Amniotic stem cell (primary cell): ENCODE measurements at places on chromosomes 5 and 9.
A peak's percentile ranks its signal among the peaks of the same experiment; 100 is the strongest.

GRCh38 chr5:32541241-32541640 is 44.1 kb upstream of the SUB1 start:
- DNase-seq: no peak

- DNase-seq: no peak
These were observed 268.9 kb downstream of the PIK3R1 start for GRCh38 chr5:68484307-68485068.

DNA sequence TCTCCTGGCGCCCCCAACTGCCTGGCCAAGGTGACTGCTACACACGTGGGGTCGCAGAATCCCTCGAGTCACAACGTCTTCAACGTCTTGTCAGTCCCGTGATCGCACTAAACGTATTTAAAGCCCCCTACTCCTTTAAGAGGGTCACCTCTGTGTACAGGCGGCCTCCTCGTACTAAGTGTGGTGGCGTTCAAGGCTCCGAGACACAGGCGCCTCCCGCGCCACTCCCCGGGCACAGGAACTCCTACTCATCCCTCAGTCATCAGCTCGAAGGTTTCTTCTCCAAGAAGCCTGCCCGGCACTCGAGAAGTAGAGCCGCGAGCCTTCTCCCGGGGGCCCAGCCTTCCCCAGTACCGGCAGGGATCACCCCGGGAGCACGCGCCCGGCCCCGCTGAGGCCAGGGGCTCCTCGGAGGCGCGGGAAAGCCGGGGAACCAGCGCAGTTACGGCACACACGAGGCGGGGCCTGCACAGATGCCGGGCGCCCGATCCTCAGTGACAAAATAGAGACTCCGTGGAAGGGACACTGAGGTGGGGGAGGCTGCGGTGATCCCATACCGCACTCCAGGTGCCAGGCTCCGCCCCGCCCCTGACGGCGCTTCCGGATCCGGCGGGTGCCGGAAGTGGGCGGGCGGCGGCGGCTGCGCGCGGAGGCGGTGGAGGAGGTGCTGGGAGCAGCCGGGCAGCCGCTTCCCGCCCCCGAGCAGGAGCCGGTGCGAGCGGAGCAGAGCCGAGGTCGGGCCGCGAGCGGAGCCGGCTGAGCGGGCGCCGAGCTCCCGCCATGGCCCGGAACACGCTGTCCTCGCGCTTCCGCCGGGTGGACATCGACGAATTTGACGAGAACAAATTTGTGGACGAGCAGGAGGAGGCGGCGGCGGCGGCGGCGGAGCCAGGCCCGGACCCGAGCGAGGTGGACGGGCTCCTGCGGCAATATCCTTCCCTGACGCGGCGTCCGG is 6.9 kb downstream of the ARPC5L start:
- DNase-seq: peak; percentile 49

DNA sequence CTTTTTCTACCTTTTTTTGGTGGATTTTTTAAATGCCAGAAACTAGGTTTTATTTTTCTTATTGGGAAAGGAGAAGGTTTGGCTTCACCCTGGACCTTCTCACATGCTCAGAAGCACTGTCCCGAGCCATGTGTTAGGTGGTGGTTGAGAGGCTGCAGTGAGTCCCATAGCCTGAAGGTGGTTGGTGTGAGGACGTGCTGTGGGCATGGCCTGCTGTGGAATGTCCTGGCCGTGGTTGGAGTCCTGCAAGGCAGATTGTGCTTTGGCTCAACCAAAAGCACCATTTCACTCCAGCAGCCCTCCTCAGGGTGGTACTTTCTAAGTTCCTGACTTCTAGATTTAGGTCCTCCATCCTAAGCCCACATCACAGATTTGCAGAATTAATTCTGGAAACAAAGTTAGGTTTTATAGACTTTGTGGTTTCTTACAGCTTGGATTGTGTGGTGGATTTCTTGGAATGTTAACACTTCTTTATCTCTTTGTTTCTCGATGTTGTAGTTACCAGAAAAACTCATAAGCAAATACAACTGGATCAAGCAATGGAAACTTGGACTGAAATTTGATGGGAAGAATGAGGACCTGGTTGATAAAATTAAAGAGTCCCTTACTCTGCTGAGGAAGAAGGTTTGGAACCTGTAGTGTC is 22.6 kb downstream of the OTULIN start:
- DNase-seq: no peak

DNA sequence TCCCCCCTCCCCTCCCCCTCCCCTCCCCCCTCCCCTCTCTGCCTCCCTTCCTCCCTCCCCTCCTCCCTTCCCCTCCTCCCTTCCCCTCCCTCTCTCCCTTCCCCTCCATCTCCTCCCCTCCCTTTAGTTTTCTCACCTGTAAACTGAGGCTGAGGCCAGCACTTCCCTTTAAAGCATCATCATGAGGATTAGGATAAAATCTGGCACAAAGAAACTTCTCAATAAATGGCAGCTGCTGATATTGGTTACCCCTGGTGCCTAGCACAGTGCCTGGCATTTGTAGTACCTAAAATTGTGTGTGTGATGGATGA is 41.9 kb downstream of the RAI14 start:
- no peak for DNase-seq

DNA sequence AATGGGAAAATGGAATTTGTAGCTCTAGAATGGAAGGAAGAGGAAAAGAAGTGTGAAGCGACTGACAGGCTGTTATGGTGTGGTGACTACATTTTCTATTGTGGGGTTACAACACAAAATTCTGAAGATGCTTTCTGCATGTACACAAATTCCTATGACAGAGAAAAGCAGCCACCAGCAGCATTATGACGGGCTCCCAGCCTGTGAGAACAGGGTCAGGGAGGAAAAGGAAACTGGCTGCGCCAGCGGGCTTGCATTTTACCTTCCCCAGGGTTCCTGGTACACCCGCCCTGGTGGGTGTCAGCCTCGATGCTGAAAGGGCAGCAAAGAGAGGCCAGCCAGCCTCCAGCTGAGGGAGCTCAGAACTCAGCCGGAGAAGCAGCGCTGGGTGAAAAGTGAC is 41.0 kb downstream of the DDX31 start:
- DNase-seq: no peak

GRCh38 chr5:83988293-83988685 is 267.6 kb upstream of the HAPLN1 start:
- DNase-seq: no peak

GRCh38 chr5:172733131-172733973 is 37.6 kb downstream of the DUSP1 start:
- peak; percentile 88 for DNase-seq

- no peak for DNase-seq
These were observed 29.2 kb downstream of the STOM start for GRCh38 chr9:121340676-121341392.

GRCh38 chr5:59621477-59621876 is 272.0 kb downstream of the PDE4D start:
- no peak for DNase-seq

DNA sequence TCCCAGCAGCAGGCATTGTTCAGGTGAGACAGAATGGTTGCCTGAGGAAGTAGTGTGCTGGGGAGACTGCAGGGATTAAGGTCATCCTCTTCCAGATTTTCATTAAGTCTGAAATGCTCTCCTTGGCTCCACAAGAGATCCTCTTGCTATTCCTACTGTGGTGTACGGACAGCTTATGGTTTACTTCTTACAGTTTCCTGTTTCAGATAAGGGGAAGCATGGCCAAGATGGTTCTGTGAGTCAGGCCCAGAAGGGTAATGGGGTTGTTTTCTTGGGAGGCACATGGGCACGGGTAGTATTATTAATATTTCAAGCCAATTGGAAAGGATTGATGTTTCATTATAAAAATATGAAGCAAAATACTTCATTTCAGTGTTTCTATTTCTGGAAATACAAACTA is 42.9 kb downstream of the GLRX start:
- DNase-seq: no peak

DNA sequence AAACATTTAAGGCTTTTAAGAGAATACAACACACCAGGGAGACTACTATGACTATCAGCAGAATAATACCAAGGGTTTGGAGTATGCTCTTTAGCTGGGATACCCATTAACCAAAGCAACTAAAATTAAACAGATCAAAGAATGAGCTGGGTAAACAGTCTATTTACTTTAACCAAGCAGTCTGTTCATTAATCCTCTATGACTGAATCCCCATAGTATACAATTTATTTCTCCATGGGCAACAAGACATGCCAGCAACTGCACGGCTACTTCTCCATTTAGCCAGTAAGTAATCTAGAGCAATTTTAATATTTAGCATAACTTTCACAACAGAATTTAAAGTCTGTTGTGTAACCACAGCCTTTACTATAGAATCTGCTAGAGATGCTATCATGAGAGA is 77.6 kb downstream of the CDO1 start:
- no peak for DNase-seq

DNA sequence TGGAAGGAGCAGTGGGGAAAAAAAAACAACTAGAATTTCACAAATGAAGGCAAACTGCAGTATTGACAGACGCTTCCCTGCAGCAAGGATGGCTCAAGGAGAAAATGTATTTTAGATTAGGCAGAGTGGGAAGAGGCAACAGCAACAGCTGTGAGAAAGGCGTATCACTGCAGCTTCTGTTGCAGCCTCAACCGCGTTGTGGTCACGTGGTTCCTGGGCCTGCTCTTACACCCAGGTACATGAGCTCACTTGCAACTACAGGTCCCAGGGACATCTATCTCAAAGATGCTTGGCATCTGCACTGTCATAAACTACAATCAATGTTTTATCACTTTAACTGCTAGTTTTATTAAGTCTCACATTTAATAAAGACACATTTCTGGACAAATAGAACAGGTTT is 36.0 kb upstream of the GOLM1 start:
- DNase-seq: no peak

DNA sequence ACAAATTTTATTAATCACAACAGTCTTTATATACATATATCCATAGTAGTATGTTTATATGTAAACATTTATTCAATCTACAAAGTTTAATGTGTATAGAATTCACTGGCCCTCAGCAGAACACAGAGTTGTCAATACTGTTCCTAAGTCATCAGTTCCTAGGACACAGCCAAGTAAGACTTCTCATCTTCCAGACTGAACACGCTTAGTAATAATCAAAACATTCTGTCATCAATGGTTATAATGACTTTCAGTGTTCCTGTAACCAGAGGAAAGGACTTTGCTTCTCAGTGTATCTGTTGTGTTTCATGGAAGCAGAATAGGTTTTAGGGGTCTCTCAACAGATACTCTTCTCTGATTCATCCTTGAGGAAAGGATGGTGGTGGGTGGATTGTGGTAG is 82.2 kb downstream of the SMIM23 start:
- no peak for DNase-seq

DNA sequence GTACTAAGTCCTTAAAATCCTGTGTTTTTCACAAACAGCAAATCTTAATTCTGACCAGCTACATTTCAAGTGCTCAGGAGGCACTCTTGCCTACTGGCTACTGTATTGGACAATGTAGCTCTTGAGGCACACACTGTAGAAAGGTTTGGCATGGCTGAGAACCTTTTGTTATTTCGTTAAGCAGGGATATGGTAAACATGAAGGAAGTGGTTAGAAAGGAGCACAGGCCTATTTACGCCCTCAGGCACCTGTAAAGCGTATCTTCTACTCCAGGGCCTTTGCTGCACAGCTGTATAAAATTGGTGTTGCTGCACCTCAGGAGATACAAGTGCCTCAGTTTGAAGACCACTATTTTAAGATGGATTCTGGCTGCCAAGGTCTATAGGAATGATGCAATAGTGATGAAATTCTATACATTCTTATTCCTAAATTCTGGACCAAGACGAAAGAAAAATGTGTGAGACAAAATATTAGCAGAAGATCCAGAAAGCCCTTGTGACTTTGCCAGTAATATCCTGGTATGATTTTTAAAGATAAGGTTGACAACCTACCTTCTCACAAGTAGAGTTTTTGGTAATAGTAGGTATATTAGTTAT is 9.3 kb upstream of the OTULIN start:
- DNase-seq: no peak

GRCh38 chr9:32526041-32526706 is at the start of gene RIGI:
Gene RIGI, minus strand, starts transcription at chr9:32526196. Its CDS starts 30 bp downstream, at chr9:32526166.
- peak; percentile 86 for DNase-seq

DNA sequence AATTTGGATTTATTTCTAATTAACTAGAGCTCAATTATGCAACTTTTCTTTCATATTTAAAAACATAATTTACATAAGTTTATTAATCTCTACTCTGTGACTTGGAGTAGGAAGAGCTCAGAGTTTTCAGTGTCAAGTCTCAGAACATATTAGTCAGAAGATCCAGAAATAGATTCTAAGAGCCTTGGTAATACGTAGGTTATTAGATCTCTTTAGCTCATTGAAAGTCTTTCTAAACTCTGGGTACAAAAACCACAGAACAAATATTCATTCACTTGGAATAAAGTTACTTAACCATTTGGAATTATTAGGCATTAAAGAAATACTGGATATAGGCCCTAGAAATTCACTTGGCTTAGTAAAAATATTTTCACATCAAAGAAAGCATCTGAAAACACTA is 26.3 kb upstream of the ISCA1 start:
- DNase-seq: no peak

GRCh38 chr5:59039296-59040023 is 456.6 kb downstream of the RAB3C start:
- DNase-seq: peak; percentile 34

GRCh38 chr9:34010979-34011378 is 37.7 kb downstream of the UBAP2 start:
- DNase-seq: no peak

DNA sequence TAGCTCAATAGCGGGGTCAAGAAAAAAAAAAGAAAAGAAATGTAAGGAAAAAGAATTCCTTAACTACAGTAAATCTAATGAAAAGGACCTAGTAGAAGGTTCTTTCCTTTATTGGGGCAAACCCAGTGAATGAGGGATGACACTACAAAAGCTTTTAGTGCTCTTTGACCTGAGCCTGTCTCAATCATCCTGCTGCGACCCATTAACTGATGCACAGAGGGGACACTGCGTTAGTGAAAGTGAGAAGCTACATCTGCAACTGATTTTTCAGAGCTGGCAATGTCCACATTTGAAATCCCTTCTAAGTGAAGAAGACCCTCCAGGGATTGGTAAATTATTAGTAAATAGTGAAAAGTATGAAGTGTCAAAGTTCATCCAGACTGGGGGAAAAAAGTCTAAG is 101.1 kb downstream of the OTULIN start:
- no peak for DNase-seq

- DNase-seq: no peak
These were observed 62.1 kb downstream of the C5orf15 start for GRCh38 chr5:133906303-133906702.

DNA sequence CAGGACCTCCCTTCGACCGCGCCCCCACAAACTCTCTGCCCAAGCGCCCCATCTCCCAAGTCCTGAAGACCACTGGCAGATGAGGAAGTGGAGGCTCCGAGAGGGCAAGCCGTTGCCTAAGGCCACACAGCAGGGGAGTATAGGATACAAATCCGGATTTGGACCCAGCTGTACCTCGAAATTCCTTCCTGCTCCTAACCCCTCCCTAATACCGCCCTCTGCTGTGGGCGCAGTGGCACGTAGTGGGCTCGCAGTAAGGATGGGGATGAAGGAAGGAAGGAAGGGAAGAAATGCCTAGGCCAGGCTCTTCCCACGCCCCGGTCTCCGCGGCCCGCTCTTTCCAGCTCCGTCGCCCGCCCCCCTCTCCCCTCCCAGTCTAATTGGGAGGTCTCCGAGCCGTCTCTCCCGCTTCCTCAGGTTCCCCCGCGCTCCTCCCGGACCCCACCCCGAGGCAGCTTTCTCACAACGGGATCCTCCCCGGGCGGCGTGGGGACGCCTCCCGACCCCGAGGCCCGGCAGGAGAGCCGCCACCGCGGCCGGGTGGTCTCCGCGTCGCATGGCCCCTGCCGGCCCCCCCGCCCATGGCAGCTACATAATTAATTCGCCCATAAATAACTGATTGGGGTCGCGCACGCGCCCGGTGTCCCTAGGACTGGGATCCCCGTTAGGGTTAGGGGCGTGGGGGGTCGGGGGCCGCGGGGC is 138.9 kb downstream of the C9orf50 start:
- DNase-seq: no peak
